Dorsolateral prefrontal cortex (tissue), 122 donors: ENCODE measurements at places on chromosomes 1 and 21.

GRCh38 chr1:59638231-59638711 is 176.5 kb upstream of the HOOK1 start:
- no peak for DNase-seq

DNA sequence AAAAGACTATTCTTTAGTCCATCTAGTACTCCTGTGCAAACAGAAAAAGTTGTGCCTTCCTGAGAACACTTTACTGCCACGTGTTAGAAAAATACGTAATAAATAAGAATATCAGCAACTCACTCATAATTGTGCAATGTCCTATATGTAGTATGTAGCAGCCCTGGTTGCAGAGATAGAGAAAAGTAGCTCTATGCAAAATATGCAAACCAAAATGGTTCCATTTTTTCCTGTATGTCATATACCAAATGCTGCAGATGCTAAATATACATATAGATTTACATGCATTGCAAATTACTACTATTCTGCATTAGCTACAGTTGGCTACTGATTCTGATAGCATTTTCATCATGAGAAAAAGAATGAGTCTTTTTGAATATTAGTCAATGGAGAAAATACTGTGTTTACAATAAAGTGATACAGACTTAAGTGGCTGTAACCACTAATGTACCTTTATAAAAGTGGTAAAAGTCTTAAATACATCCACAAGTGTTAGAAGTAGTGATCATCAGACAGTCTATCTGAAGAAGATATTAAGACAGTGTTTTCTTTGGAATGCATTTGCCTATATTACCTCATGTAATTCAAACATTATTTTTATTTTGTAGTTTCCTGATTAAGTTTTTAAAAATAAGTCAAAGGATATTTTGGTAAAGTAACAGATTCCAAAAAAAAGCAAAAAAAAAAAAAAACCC is 19.8 kb downstream of the NME7 start:
- no peak for DNase-seq

DNA sequence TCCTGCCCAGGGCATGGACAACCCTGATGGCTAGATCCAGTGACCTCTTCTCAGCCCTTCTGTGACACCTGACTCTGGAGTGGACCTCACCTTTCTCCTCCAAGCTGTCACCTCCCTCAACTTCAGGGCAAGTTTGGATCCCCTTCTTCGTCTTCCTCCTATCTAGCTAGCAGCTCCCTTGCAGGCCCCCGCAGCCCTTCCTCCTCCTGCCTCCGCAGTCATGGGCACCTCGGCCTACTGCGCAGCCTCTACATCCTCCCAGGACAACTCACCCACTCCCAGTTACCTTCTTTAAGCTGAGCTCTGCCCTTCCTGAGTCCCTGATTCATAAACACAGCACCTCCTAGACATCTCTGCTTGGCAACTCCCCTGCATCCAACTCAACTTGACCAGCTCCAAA is 61.3 kb upstream of the ID3 start:
- DNase-seq = no peak

DNA sequence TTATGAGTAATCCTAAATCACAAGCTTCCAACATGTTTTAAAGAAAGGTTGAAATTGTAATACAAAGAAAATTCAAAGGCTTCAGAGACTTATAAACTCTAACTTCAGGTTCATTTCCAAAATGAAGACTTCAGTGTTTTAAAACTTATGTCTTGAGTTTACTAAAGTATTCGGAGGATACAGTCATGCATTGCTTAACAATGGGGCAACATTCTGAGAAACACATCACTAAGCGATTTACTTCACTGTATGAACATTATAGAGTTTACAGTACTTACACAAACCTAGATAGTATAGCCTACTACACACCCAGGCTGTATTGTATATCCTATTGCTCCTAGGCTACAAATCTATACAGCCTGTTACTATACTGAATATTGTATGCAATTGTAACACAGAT is 38.3 kb downstream of the CEP170 start:
- no peak for DNase-seq

DNA sequence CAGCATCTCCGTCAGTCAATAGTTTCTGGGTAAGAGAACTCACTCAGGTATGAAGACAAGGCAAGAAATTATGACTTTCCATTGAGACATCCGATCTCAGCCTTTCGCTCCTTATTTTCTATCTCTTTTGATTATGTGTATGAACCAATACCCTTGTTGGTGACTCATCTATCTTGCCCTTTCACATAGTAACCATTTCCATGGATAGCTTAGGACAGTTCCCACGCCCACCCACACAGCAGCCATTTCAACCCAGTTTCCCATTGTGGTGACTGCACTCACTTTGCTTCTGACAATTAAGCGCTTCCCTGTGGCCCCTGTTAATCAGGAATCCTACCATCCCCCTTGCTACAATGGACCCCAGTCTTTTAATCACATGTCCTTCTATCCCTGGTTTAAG is 210.6 kb upstream of the ADGRL2 start:
- DNase-seq = no peak

- no peak for DNase-seq
Observed at GRCh38 chr1:3084154-3084553, 15.2 kb downstream of the PRDM16 start.

- no peak for DNase-seq
Observed at GRCh38 chr21:31556662-31557061, 102.8 kb upstream of the SOD1 start.

DNA sequence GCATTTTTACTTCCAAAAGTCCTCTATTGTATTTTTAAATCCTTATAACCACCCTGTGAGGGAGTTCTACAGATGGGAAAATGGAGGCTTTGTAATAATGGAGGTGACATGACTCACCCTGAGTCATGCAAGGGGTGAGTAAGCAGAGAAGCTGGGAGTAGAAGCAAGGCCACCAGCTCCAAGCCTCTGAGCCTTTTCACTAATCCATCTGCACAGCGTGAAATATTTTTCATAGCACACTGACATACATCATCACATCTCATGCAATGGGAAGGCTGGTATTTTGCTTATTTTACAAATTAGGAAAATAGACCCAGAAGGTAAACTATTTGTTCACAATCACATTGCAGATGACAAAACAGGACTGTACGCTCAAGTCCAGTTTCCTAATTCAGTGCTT is 96.9 kb downstream of the KCNH1 start:
- peak; percentile 24 for DNase-seq

GRCh38 chr1:223776826-223777454 is 64.6 kb downstream of the CAPN2 start:
- no peak for DNase-seq

DNA sequence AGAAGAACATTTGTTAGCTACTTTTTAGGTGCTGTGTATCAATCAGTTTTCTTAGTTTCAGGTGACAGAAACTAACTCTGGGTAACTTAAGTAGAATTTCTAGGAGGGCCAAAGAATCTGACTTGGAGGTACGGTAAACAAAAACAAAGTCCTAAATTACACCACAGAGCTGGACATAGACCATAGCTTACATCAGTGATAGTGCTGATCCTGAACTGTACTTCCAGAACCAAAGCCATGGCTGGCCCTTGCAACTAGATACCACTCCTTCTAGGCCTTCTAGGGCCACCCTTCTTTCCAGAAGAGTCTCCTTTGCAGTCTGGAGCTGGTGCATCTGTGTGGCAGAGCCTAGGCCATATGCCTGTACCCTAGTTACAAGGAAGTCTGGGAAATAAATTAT is 94.5 kb downstream of the OLFML2B start:
- no peak for DNase-seq

GRCh38 chr1:36609241-36610027 is 126.7 kb upstream of the CSF3R start:
- DNase-seq = peak; percentile 56

DNA sequence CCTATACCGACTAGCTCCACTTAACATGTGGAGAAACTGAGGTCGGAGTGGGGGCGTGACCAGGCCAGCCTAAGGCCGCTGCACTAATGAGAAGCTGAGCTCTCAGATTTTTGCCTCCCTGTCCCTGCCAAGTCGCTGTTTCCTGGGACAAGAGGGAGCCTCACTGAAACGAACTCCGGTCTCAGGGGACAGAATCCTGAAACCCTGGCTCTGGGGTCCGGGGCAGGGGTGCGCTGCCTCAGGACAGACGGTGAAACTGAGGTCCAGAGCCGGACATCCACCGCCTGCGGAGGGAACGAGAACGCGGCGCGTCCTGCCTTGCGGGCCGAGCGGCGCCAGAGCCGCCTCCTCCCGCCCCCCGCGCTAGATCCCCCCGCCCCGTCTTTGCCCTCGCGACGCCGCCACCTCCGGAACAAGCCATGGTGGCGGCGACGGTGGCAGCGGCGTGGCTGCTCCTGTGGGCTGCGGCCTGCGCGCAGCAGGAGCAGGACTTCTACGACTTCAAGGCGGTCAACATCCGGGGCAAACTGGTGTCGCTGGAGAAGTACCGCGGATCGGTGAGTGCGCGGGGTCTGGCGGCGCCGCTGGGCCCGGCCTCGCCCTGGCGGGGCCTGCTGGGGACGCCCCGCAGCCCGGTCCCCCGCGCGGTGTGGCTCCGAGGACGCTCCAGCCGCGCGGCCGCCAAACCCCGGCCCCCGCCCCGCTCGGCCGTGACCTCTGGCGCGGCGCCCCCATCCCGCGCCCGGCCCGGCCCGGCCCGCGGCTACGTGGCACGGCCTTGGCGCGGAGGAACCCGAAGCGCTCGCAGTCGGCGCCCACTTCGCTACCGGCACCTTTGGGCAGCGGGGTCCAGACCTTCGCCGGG is at the start of gene GPX7:
TSS of gene GPX7 (plus strand) at position 381 of the 865 bp plus-strand sequence. CDS start at position 420, 39 bp downstream.
- DNase-seq = peak; percentile 42

DNA sequence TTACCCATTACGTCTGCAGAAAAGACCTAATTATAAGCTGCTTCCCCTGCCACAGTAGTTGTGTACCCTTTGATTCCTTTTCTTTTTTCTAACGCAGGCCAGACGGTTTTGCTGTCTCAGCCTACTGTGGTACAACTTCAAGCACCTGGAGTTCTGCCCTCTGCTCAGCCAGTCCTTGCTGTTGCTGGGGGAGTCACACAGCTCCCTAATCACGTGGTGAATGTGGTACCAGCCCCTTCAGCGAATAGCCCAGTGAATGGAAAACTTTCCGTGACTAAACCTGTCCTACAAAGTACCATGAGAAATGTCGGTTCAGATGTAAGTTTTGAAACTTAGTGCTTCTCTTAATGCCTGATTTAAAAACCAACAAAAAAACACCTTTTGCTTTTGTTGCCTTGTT is 35.8 kb downstream of the ATF6 start:
- DNase-seq = no peak

DNA sequence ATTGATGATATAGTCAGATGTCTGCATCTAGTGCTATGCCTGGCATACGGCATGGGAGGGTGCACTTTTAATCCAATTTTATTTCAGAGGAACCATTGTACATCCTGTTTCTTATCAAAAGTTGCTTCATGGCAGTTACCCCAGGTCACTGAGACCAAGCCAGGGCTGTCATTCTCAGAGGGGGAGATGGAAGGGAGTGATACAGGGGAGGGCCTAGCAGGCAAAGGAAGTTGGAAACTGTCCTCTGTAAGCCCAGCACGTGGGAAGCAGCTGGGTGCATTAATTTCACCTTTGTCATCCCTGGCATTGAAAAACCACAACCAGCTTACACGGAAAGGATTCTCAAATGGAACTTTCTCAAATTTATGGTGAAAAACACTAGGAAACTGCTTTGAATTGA is 458.7 kb upstream of the ADAMTS5 start:
- no peak for DNase-seq

DNA sequence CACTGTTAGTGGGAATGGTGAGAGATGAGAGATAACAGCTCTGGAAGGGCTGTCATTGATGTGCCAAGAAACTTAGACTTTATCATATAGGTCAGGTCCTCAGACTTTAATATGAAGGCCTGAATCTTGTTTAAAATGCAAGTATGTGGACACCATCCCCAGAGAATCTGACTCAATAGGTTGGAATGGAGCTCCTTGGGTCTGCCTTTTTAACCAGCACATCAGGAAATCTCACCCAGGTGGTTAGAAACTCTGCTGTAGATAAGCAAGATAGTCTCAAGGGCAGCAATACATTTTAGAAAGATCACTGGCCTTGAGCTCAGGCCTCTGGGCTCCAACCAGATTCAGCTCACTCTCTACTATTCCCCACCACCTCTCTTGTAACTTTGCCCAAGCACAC is 180.4 kb downstream of the SLC44A5 start:
- DNase-seq = no peak

DNA sequence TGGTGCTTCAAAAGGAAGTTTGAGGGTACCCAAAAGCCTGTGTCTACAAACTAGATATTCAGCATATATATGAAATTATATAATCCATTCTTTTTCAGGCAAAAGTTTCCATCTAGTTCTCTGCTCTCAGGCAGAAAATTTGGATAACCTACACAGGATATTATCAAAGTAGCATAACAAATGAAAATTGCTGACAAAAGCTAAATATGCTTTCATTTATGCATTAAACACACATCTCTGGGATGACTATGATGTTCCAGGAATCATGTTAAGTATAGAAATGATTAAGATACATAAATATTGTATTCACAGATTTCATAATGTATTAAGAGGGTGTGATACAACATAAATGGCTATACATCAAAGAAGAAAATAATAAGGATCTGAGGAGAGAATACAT is 92.8 kb downstream of the LRRC53 start:
- DNase-seq = no peak

DNA sequence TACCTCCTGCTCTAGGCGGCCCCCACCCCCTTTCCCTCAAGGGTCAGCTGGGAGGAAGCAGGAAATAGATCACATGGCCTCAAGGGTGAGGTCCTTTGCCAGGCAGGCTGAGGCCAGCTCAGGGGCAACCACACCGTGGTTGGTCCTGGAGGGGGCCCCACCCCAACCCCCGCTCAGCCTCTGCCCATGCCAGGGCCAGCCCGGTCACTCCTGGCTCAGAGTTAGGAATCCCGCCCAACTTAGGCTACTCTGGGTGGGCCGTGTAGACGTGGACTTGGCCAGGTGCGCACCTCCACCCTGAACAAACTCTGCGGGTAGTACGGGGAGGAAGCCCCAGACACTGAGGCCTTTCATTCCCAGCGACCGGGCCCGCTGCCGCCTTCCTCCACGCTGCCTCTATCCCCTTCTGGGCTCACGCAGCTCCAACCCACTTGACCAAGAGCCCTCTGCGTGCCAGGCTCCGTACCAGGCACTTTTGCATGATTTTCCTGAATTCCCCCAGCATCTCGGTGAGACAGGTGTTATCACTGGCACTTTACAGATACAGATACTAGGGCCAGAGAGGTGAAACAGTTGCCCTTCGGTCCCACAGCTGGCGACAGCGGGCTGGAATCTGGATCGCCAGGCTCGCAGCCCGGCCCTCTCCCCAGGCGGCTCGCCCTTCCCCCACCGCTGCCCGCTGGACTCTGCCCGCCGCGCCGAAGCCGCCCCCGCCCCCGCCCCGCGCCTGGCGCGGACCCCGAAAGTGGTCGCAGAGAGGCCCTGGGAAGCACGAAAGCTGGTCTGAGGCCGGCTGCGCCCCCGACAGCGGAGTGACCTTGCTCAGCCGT is 769 bp downstream of the GALE start:
- DNase-seq = no peak
